ENCODE measurements at places on chromosomes 1 and 21. TPM values are rescaled to one million over a fixed set of nuclear protein-coding genes. Genes with fewer than 3 reads are reported as not detected.

Gene HTR6
- not detected for total RNA-seq

Gene MYBPHL
- under 0.01 TPM for total RNA-seq

Gene CLDN17
- not detected for total RNA-seq

Gene SPRR3
- not detected for total RNA-seq

Gene TRNP1
- total RNA-seq, result under 0.01 TPM

Gene ZSWIM5
- total RNA-seq, result 0.52 TPM

Gene TEKT2
- total RNA-seq, result 2.1 TPM

Gene FAM78B
- total RNA-seq, result 1.0 TPM

Gene MOB3C
- total RNA-seq, result 14.1 TPM

Gene RAP1GAP
- total RNA-seq, result 1.0 TPM

Gene PLPP3
- total RNA-seq, result 132 TPM

Gene G0S2
- total RNA-seq, result 78.8 TPM

Gene OR2AK2
- total RNA-seq, result not detected

Gene SLC6A9
- 2.1 TPM for total RNA-seq

Gene CAPN2
- total RNA-seq, result 78.8 TPM

Gene CLCA2
- not detected for total RNA-seq

Gene KLF17
- total RNA-seq, result under 0.01 TPM

Gene COL16A1
- 91.9 TPM for total RNA-seq

Gene CFAP107
- under 0.01 TPM for total RNA-seq

Gene YIPF1
- 14.6 TPM for total RNA-seq

Gene CROCC
- 6.8 TPM for total RNA-seq

Gene AXDND1
- total RNA-seq, result under 0.01 TPM

Gene CD1B
- total RNA-seq, result not detected

Gene WDR4
- 8.4 TPM for total RNA-seq

Gene SASS6
- 1.6 TPM for total RNA-seq

Gene PPIAL4G
- not detected for total RNA-seq

Gene SHE
- total RNA-seq, result 8.4 TPM

Gene TINAGL1
- 17.2 TPM for total RNA-seq

Gene CHI3L2
- total RNA-seq, result 1.0 TPM

Gene RNF223
- total RNA-seq, result not detected

Gene OR14K1
- 0.52 TPM for total RNA-seq

Gene DCDC2B
- total RNA-seq, result not detected

Gene PTCH2
- total RNA-seq, result 1.6 TPM

Gene CCDC181
- 0.52 TPM for total RNA-seq

Gene PDPN
- 13.6 TPM for total RNA-seq

Gene TXNDC12
- 6.8 TPM for total RNA-seq

Gene PAQR6
- 1.0 TPM for total RNA-seq

Gene THEM5
- total RNA-seq, result not detected

Gene OR2L8
- total RNA-seq, result not detected

Gene ZMYND12
- total RNA-seq, result under 0.01 TPM

Gene ARTN
- total RNA-seq, result not detected

Gene FCRL4
- not detected for total RNA-seq

Gene CYP4X1
- 3.1 TPM for total RNA-seq

Gene UTS2
- not detected for total RNA-seq
